Thymus (tissue), 14 donors: ENCODE measurements at places on chromosomes 16 and 17. TPM values are rescaled to one million over a fixed set of nuclear protein-coding genes. Genes with fewer than 3 reads are reported as not detected.

Gene SBK1
- 2.0 TPM for total RNA-seq

Gene KRT16
- total RNA-seq: 7.5 TPM

Gene ACSM2A
- 0.05 TPM for total RNA-seq

Gene NPIPA8
- total RNA-seq: 0.05 TPM

Gene AANAT
- not detected for total RNA-seq

Gene GRIN2A
- total RNA-seq: 1.1 TPM

Gene RBBP6
- 20.8 TPM for total RNA-seq

Gene CTRB2
- total RNA-seq: not detected

Gene SP2
- total RNA-seq: 1.3 TPM

- DNase-seq: no peak
Observed at GRCh38 chr17:33291248-33292200, 1.6 kb downstream of the ASIC2 start.

- no peak for DNase-seq
Observed at GRCh38 chr16:81586417-81586816, 141.8 kb downstream of the CMIP start.

DNA sequence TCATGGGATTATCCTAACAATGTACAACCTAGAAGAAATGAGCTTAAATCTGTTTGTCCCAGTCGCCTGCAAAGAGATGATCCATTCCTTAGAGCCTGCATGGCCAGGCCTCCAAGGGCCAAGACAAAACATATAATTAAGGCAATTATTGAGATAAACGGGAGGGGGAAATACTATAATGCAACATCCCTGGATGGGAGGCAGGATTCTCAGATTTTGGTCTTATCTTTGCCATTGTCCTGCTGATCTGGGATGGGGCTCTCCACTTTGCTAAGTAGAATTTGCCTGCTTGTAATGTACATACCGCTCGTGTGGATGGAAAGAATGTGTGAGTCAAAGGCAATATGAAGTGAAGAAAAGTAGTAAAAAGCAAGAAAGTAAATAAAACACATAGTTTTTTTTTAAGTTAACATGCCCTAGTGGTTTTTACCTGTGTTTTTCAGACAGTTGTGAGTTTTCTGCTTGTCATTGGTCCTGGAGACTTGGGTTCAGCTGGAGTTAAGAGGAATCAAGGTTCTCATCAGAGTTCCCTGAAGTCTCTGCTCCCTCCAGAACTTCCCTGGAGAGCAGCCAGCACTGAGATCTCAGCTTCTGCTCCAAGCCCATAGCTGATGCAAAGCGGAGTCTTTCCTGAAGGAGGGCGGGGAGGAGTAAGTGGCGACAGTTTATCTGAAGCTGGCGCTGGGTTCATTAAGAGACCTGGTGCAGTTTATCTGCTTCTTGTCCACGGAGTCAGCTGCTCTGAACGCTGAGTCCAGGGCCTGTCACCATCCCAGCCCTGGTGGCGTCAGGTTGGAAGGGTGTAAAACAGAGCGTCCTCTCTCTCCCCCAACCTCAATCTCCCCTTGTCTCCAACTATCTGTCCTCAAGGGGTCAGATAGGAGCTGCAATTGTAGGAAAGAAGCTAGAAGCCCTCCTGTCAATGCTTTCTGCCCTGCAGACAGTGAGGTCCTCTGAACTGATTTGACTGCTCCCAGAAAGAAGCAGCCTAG lies 30.1 kb downstream of the HOXB1 start:
- no peak for DNase-seq

- peak; percentile 47 for DNase-seq
Observed at GRCh38 chr16:87065446-87066132, 251.6 kb downstream of the C16orf95 start.

DNA sequence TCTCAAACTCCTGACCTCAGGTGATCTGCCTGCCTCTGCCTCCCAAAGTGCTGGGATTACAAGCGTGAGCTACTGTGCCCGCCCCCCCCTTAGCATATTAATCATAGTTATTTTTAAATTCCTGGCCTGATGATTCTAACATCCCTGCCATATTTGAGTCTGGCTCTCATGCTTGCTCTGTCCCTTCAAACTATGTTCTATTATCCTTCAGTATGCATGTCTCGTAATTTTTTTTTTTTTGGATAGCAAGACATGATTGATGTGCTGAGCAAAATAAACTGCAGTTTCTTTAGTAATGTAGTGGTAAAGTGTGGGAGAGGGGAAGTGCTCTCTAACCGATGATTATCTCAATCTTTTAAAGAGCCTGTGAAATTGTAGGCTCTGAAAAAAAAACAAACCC lies 34.3 kb upstream of the TMEM92 start:
- DNase-seq: no peak

GRCh38 chr17:27544350-27545131 lies 86.4 kb upstream of the LGALS9 start:
- no peak for DNase-seq

DNA sequence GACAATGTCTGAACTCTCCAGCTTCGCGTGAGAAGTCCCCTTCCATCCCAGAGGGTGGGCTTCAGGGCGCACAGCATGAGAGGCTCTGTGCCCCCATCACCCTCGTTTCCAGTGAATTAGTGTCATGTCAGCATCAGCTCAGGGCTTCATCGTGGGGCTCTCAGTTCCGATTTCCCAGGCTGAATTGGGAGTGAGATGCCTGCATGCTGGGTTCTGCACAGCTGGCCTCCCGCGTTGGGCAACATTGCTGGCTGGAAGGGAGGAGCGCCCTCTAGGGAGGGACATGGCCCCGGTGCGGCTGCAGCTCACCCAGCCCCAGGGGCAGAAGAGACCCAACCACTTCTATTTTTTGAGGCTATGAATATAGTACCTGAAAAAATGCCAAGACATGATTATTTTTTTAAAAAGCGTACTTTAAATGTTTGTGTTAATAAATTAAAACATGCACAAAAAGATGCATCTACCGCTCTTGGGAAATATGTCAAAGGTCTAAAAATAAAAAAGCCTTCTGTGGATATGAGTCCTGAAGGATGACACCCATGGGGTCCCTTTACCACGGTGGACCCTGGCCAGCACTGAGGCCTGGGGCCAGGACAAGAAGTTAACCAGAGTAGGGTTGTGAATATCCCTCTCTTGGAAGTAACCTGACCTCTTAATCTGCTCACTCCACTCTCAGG lies 10.5 kb upstream of the ITGAD start:
- DNase-seq: no peak

DNA sequence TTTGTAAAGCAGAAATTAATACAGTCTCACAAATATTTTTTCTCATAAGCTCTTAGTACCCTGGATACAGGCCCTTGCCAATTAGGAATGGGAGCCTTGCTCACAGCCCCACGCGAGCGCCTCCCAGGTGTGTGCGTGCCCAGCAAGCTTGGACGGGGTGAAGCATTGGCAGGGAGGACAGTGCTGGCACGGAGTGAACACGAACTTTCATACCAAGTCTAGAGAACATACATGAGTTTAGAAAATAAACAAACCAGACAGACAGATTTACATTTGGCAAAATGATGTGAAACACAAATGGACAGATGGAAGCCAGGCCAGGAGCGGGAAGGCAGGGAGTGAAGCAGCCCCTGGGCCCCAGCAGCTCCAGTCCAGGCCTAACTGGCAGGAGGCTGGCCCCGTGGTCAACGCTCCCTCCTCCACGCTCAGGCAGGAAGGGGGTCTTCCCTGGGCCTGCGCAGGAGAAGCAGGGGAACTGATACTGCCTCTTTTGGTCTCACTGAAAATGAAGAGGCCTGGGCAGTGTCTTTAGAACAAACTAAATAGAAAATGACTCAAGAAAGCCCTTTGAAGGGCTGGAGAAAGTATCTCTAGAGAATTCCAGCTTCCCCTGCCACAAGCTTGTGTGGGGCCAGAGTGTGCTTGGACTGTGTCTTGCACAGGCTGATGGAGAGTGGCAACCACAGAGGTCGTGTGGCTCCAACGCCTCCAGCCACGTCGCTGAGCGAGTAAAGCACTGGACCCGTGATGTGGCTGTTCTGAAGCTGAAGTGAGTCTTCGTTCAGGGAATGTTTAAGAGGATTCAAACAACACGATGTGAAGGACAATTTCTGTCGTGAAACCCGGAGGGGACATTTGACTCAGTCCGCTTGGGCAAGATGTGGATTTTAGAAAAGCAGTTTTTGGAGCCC lies 9.9 kb upstream of the FOXJ1 start:
- no peak for DNase-seq

DNA sequence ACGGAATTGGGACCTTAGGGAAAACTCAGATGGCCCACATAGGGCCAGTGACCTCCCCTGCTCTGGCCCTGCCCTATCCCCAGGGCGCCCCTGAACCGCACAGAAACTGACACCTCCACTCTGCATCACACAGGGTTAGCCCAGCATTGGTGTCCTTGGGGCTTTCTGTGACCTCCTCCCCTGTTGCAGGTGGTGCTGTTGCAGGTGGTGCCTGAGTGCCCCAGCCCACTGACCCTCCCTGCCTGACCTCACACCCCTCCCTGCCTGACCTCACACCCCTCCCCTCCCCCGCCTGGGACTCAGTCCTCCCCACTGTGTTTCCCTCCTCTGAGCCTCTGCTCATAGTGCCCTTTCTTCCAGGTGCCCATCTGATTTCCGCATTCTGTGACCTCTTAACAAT lies 21.4 kb downstream of the TNFRSF13B start:
- no peak for DNase-seq

- DNase-seq: no peak
Observed at GRCh38 chr16:88524274-88524972, 45.8 kb upstream of the ZC3H18 start.
